Left renal pelvis (tissue), 4 donors: ENCODE measurements at places on chromosomes 16 and 17.

GRCh38 chr17:71830866-71831265 lies 290.0 kb upstream of the SOX9 start:
- peak; percentile 12 for DNase-seq

DNA sequence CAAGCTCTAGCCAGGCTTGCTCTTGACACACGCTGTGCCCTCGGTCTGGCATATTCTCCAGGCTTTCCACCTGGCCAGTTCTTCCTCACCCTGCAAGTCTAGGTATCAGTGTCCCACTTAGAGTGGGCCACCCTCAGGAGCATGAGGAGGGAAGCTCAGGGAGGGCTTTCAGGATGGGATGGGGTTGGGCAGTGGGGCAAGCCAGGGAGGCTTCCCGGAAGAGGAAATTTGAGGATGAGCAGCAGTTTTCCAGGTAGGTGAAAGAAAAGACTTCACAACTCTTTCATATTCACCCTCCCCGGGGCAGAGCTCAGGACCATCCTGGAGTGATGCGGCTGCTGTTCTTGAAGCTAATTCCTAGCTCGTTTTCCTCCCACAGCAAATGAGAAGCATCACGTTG lies 14.5 kb upstream of the LDHD start:
- no peak for DNase-seq

GRCh38 chr16:61233713-61234112 lies 802.5 kb downstream of the CDH8 start:
- peak; percentile 7 for DNase-seq

- no peak for DNase-seq
Observed at GRCh38 chr16:49599704-49600103, 226.1 kb downstream of the C16orf78 start.

- no peak for DNase-seq
Observed at GRCh38 chr16:17437127-17437720, 33.5 kb downstream of the XYLT1 start.

- DNase-seq = no peak
Observed at GRCh38 chr16:56635441-56635967, 3.0 kb upstream of the MT1A start.

DNA sequence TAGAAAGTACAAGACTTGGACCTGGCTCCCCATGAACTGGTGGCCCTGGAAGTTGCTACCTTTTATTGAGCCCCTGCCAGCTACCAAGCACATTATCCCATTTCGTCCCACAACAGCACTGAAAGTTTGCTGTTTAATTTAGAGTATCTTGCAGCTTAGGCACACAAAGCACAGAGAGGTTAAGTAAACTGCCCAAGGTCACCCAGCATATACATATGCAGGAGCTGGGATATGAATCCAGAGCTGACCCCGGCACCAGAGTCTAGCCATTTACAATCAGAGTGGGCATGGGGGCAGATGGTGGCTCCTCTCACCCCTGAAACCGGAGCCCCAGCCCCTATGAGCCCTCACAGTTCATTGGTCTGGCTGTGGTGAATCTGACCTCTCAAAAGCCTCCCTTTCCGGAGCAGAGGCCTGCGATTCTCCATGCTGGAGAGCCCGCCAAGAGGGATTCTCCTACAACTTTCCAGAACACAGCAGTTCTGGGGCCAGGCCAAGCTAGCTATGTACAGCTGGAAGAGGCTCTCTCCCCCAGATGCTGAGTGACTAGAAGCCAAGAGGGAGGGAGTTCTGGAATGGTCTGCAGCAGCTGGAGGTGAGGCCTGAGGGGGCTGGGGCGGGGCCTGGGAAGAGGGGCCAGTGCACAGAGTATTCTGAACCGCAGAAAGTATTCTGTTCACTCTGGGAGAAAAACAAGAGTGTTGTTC lies 58.3 kb downstream of the SREBF1 start:
- DNase-seq = peak; percentile 79

- no peak for DNase-seq
Observed at GRCh38 chr16:68802190-68802589, 41.1 kb upstream of the TANGO6 start.

DNA sequence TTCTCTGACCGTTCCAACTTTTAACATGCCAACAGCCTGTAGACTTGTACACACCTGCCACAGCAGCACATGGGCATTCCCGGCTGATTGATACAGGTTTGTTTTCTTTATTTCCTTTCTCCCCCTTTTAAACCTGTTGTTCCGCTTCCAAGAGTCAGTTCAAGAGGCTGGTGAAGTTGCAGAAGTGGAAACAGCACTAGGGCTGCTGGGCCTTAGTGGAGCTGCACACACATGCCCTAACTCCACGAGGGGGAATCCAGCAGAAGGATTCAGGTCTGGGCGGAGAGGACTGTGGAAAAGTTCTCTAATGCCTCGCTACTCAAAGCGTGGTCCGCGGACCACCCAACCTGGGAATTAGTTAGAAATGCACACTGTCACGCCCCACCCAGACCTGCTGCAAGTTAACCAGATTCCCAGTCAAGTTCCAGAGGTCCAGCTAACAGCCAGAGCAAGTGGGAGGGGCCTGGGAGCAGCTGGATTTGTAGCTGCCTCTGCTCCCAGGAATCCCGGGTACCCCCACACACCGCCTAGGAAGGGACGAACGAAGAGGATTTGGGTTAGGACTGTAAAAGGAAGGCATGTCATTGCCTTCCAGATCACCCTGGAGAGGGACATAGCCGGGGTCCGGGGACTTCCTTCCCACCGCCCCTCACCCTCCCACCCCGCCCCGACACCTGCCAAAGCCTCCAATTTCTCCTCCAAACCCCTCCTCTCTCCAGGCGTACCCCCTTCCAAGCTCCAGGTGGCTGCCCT lies 542 bp downstream of the SLC39A11 start:
- DNase-seq = no peak

DNA sequence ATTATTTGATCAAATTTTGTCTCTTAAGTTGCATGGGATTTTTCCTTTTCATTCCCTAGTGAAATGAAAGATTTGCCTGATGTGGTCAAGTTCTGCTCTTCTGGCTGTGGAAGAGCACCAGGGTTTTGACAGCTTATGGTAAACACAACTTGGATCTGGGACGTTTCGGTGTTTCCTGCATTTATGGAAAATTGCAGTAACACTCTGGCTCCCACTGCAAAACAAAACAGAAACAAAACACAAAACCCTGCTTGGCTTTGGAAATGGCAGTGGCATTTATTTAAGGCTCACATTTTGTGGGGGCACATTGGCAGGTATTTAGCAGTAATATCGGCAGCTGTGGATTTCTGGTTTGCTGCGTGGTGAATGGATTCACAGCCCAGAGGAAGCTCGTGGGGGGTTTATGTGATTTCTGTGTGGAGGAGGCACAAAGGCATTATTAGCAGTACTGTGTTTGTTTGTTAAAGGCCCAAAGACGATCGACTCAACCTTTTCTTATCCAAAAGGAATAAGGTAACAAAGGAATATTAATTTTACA lies 377.8 kb downstream of the SNX29 start:
- no peak for DNase-seq

- DNase-seq = no peak
Observed at GRCh38 chr17:70454908-70455307, 285.6 kb downstream of the KCNJ2 start.

- no peak for DNase-seq
Observed at GRCh38 chr17:77233635-77234334, 93.0 kb downstream of the SEC14L1 start.

DNA sequence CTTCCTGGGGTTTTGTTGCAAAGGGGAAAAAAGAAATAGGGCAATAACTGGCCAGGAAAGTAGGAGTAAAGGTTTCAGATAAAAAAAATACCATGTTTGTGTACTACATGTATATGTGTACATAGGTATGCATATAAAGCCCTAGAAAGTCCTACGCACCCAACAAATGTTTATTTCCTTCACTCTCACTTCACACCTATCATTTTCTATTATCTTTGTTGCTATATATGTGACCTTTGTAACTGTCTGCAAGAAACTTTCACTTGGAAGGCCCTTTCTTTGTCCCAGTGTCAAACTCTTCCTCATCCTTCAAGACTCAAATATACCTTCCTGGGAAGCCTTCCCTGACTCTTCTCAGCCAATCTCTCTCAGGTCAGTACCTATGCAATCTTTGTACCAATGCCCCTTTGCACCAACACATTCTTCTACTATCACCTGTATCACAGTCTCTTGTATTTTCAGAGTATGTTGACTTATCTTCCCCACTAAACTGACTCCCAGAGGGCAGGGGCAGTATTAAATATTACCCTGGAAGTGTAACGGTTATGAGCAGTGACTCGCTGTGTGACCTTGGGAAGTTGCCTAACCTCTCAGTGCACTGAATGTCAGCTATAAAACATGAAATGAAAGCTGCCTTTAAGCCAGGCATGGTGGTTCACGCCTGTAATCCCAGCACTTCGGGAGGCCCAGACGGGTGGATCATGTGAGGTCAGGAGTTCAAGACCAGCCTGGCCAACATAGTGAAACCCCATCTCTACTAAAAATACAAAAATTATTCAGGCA lies 6.5 kb downstream of the XPO6 start:
- no peak for DNase-seq

GRCh38 chr17:82167028-82167427 lies 45.6 kb downstream of the CCDC57 start:
- no peak for DNase-seq

DNA sequence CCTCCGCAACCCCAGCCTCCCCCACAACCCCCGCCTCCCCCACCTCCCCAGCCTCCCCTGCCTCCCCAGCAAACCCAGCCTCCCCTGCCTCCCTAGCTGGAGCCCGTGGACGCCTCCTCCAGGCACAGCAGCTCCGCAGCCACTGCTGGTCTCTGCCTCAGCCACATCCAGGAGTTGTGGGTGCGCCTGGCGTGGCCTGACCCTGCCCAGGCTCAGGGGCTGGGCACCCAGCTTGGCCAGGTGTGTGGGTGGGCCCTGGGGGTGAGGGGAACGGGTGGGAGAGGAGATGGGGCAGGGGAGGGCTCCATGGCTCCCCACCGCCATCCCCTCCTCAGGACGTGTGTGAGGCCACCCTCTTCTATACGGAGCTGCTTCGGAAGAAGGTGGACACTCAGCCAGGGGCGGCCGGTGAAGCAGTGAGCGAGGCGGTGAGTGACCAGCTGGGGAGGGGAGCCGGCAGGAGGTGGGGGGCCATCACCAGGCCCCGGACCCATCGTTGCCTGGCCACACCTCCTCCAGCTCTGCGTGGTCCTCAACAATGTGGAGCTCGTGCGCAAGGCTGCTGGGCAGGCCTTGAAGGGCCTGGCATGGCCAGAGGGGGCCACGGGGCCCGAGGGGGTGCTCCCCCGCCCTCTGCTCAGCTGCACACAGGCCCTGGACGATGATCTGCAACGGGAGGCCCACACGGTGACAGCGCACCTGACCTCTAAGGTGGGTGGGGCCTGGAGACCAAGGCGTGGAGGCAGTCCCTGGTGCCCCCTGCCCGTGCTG lies 5.8 kb downstream of the TSR3 start:
- DNase-seq = no peak

- DNase-seq = no peak
Observed at GRCh38 chr17:6561446-6561845, 5.1 kb upstream of the PITPNM3 start.

DNA sequence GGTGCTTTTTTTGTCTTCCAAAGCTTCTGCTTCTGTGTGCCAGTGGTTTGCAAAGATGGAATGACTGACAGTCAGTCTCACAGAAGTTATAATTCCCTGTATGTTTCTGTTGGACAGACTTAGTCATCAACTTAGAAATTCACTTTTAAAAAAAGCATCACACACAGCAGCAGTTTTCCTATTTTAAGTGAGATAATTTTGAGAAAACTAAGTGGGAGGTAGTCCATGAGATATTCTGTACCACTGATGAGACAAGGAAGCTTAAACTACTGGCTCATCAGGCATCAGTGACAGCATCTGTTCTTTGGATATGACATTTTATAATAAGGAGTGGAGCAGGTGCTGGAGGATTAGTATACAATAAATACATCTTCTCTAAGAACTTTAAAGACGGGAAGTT lies 20.0 kb downstream of the CNP start:
- DNase-seq = no peak

DNA sequence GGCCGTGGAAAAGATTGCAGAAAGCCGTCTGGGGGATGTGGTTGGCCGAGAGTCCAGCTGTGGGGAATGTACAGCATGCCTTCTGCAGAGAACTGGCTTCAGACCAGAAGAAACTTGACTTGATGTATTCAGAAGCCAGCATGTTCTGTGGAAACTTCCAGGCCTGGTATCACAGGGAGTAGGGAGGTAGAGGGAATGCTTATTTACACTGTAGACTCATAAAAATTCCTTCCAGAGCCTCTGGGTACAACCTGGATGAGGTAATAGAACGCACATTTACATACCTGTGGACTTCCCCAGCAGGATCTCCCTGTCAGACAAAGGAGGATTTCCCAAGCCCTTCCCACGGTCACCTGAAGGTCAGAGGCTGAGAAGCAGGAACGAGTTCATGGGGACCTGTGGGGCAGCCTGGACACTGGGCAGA lies 11.8 kb upstream of the GAS7 start:
- DNase-seq = no peak

GRCh38 chr17:45640141-45640850 lies 143.8 kb upstream of the CRHR1 start:
- DNase-seq = peak; percentile 48

- no peak for DNase-seq
Observed at GRCh38 chr16:88965411-88965810, 11.6 kb downstream of the CBFA2T3 start.

- DNase-seq = no peak
Observed at GRCh38 chr16:57036945-57037344, 47.6 kb downstream of the NLRC5 start.

DNA sequence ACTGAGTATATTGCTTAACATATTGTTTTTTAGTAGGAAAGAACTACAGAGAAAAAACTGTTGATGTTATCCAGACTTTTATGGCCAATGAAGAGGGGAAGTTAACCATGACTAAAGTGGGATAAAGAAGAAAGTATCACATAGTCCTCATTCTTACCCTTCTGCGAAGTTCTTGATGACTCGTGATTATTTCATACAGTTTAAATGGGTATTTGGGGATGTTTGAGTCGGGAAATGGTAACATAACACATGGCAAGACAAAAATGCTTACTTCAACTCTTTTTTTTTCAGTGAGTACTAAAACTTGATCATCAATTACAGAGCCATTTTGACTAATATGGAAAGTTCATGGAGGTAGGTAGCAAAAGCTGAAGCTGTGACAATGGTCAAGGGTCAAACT lies 4.9 kb downstream of the POLG2 start:
- DNase-seq = no peak

GRCh38 chr17:40327244-40327729 lies 18.3 kb downstream of the RARA start:
- no peak for DNase-seq

- no peak for DNase-seq
Observed at GRCh38 chr16:23899869-23900268, 64.1 kb downstream of the PRKCB start.
